ENCODE measurements at places on chromosomes 7 and 10.

- DNase-seq, result no peak
Measured at GRCh38 chr10:121448766-121449421, 149.3 kb downstream of the FGFR2 start.

DNA sequence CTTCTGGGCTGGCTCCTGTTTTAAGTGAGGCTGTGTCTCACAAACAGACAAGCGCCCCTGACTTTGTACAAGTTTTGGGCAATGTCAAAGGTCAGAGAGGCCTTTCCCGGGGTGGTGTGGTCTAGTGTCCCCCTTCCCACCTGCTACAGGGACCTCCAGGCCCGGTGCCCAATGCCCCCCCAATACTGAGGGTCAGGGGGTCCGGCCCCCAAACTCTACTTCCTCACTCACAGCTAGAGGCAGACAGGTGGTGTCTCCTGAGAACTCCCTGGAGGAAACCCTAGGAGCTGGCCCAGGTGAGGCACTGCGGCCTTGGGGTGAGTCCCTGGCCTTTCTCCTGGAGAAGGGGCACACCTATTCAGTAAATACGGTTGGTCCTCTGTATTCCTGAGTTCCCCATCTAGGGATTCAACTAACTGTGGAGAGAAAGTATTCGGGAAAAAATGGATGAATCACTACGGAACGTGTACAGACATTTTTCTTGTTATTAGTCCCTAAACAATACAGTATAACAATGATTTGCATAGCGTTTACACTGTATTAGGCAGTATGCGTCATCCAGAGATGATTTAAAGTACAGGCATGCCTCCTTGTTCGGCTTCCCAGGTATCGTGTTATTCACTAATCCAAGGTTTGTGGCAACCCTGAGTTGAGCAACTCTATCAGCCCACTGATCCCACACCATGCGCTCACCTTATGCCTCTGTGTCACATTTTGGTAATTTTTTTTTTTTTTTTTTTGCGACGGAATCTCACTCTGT is 308.1 kb downstream of the WDR37 start:
- DNase-seq, result no peak

DNA sequence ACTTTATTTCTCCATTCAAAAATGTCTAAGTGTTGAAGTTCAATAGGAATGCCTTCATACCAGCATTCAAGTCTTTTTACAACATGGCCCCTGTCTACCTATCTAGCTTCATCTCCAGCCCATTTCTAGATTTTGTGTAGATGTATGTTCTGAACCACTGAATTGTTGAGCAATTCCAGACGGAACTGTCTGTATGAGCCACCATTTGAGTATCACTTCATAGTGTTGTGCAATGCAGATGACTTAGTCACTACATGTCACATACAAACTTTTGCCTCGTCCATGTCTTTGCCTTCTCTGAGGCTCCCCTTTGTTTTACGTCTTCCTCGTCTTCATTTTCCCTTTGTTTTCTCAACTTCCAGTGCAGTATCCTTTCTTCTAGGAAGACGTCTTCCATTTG is 118.1 kb downstream of the INHBA start:
- DNase-seq, result no peak

DNA sequence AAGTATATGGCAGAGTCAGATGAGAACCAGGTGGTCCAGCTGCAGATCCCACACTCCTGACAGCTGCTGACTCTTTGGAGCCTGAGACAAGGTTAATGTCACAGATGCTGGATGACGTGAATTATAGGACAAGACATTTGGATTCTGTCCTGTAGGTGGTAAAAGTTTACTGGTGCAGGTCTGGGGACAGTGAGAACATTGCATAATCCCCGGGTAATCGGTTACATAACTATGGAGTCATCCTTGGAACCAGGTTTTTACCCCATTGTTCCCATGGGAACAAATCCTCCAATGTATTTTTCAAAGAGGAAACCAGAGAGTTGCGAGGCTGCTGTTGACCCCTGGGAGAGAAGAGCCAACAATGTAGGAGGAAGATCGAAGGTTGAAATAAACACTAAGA is 27.5 kb upstream of the ZCCHC24 start:
- no peak for DNase-seq

DNA sequence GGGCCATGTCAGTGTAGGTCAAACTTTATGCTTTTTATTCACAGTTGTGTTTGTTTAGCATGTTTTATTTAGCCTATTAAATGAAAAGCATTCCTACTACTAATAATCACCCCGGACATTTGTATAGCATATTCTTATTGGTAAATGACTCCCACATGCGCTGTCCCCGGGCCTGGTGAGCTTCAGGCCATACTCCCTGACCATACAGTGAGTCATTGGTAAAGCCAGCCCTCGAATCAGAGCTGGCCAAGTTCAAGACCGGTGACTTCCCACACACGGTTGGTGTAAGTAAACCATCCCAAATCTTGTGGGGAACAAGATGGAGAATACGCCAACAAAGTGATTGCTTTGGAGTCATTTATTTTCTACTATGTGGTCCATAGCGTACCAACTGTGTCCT is 238.7 kb upstream of the TCF7L2 start:
- DNase-seq, result no peak

Measured in stimulated activated CD4-positive, alpha-beta T cell treated with anti-CD3 and anti-CD28 coated beads, Interleukin-1b, Interleukin-23, amount 100 ng/mL, for 4 hours (primary cell).